Hepatic stellate cell (primary cell): ENCODE measurements at places on chromosomes 6 and 20.
A peak's percentile ranks its signal among the peaks of the same experiment; 100 is the strongest.

DNA sequence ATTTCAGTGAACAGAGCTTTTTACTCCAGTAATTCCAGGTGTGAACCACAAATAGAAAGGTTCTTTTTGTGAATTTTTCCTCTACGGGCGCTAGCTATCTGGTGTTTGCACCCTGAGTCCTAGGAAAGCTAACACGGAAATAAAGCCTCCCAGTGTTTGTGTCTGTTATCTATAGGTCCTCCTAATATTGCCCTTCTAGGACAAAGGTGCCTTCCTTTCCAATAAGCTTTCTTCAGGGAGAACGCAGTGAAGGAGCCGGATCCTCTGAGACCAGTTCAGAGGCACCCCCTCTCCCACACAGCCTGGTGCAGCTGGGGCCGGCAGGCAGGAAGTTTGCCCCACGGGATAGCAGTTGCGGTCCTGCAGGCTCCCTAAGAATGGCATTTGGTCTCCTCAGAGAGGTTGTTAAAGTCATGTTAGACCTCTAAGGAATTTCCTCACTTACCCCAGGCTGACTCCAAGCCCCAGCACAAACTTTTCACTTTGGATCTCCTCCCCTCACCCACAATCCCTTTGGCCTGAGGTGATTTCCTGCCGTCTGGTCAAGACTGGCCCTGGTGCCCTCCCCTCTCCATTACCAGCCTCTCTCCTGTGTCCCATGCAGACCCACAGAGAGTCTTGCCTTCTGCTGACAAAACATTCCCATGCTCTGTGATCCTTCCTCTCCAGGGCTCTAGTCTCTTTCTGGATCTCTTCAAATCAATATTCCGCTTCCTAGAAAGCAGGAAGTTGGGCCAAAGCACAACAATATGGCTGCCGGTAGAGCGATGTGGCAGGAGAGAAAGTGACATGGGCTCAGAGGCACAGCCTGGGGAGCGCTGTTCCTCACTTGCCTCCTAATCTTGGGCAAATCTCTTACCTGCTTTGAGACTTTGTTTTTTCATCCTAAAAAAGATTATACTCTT is 126.0 kb downstream of the MOXD1 start:
- DNase-seq, result no peak

DNA sequence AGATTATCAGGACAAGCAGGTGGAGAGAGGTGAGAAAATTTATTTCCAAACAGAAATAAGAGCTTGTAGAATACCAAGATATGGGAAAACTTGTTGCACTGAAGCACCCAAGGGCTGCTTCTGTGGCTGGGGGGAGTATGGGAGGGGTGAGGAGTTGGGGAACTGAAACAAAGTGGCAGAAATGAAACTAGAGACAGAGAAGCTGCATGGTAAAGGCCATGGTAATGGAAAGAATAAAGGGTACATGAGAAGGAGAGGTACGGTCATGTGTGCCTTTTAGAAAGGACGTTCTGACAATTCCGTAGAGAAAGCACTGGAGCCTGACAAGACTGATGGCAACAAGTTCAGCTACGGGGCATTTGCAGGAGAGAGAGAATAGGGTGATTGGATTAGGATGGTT is 51.6 kb upstream of the RIN2 start:
- no peak for DNase-seq

DNA sequence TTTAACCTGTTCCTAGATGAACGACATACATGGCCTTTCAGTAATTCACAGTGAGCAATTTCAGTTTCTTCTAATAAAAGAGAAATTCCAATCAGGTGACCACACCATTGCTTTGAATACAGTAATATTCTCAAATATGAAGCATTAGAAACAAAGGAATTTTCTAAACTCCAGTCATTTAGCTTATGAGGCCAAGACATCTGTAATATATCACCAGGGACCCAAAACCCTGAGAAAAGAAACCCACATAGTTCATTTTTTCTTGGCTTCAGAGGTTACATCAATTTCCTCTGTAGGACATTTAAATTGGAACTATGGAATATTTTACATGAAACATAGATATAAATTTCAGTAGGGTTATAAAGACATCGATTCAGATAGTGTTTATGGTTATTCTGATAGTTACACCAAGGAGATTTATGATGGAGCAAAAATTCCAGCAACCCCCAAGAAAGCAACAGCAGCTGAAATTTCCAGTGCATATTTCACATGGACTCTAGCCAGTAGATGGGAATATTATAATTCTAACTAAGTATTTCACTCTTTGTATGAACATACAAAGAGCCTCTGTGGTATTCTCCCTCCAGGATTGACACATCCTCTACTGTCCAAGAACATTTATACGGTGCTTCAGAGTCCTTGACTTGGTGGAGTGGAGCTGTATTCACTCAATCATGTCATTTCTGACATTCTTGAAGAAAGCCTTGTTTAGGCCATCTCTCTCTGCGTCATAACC is 82.9 kb downstream of the ADGRG6 start:
- no peak for DNase-seq

DNA sequence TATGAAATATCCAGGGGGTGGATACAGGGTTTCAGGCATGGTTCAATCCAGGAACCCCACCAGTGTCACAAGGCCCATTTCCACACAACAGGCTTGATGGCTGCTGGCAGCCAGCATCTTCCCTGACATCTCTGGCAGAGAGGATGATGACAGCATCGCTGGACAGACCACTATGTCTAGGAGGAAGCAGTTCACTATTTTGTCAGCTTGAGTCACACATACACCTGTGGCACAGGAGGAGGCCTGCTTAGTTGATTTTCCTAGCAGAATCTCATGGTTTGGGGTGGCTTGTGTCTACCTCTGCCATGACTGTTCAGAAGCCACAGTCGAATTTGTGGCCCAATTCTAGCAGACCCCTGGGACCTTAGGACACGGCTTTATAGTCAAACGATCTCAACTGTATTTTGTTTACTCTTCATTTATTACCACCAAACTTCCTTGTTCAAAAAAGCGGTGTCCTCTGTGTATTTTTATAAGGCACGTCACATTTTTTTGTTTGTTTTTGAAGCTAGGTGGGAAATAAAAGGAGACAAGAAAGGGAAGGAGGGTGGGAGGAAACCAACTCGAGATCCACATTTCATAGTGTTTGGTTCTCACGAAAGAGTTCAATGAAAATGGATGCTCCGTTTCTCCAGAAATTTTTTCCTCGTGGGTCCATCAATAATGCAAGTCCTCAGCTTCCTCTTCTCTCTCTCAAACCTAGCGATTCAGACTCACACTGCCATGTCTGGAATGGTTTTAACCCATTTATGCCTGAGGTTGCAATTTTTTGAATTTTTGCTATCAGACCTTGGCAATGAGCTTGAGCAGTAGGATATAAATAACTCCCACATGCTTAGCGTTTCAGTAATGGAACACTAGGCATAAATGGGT is 94.4 kb downstream of the TOX2 start:
- DNase-seq, result no peak

GRCh38 chr6:16236631-16237199 is 1.7 kb upstream of the GMPR start:
- peak; percentile 44 for DNase-seq

GRCh38 chr6:89948876-89949275 is 54.6 kb downstream of the GJA10 start:
- no peak for DNase-seq

GRCh38 chr6:114100215-114100994 is 129.5 kb upstream of the HDAC2 start:
- no peak for DNase-seq

DNA sequence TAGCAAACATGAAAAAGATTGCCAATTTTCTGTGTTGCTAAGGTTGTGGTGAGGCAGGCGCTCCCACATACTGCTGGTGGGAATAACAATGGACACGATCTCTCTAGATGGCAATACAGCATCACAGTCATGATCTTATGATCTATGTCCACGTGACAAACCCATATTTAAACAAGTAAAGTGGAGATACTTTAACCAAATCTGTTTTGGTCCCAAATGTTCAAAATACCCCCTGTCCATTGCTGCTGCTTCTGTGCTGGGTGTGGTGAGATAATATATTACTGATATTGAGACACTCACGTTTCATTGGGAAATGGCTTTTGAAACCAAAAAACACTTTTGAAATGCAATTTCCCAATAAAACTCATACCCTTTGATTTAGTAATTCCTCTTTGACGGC is 23.0 kb downstream of the SIRPD start:
- no peak for DNase-seq
